ENCODE measurements at places on chromosomes 6 and 20.

DNA sequence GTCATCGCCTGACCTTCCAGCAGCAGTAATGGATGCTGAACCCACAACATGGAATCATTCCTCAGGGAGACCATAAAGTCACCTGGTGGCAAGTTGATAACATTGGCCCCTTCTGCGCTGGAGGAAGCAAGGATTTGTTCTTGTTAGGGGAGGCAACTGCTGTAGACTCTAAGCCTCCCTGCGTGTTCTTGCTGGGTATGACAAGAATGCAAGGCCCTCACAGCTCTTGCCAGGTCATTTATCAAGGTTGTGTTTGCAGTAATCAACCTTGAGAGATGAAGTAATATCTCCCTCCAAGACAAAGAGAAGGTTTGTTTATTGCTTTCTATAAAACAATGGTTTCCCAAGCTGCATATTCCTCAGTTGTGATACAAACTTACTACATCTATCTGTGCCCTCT, 80.9 kb downstream of the PERP start:
- no peak for DNase-seq

GRCh38 chr6:11209906-11210305, 22.6 kb downstream of the NEDD9 start:
- no peak for DNase-seq

- DNase-seq, result no peak
Observed at GRCh38 chr6:84916704-84917103, 152.3 kb upstream of the TBX18 start.

GRCh38 chr6:5565971-5566370, 304.7 kb downstream of the FARS2 start:
- DNase-seq, result no peak

DNA sequence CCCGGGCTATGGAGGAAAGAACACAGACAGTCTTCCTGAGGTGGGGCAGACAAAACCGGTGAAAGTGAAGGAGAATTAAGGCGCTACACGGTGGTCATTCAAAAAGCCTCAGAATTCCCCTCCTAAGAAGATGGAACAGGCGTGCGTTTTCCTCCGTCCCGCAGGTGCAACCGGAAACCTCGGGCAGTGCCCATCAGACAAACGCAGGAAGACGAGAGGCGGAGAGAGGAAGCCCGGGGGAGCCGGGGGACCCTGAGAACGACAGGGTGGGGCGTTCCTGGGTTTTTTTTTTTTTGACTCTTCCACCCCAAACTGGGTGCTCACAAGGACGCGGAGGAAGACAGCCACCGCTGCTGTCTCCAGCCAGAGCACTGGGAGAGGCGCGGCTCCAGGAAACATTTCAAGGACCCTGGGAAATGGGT, 25.4 kb downstream of the TTLL2 start:
- DNase-seq, result no peak

DNA sequence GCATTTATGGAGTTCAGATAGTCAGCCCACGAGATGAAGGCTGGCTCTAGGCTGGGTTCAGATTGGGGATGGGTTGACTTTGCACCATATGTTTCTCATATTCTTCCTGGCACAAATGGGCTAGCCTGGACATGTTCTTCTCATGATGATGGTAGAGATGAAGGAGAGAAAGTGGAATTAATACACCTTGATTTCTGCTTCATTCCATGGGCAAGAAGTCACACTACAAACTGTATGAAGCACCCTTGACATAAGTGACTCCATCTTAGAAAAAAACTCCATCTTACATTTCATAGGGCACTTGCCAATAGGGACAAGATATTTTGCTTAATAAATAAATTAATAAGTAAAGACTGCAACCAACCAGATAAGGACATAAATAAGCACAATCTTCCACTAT, 12.0 kb upstream of the CD83 start:
- DNase-seq, result no peak

Data from AML-193 (cell line).